ENCODE measurements at places on chromosomes 5 and 9.

GRCh38 chr5:132087176-132087575, 13.6 kb downstream of the CSF2 start:
- no peak for DNase-seq

GRCh38 chr5:150298701-150299451, 3.8 kb downstream of the ARSI start:
- no peak for DNase-seq

GRCh38 chr9:13568841-13569601, 289.5 kb upstream of the MPDZ start:
- DNase-seq = no peak

DNA sequence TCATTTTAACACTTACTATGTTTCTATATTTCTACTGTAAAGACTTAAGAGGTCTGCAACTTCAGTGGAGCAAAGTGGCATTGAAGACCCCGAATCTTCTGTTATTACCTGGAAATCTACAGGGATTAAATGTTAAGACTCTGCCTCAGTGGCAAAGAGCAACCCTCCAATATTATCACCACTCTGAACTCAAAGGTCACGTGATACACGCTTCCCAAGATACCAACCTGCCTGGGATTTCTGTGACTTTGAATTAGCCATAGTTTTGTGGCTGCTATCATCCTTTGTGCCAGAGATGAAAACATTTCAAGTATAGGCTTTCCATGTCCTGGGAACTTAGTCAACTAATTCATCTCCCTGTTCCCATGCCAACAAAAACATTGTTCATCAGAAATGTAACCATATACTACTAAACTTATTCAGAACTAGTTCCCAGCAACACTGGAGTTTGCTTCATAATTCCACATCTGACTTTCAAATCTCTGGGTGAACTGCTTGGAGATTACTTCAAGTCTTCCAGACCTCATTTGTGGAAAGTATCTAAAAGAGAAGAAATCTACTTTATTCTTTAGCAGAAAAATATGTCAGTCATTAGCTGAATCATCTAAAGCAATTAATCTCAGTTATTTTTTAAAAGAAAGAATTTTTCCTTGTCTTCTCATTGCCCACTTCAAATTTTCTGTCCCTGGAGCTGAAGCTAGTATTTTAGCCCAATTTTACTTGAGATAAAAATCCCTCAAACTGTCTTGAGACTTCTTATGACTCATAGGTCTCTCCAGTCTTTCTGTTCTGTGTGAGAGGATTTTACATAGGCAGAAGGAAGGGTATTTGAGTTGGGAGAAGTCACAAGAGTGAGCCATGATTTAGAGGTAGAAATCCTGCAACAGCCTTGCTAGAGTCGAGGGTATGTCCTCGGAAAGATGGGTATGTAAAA, 83.0 kb downstream of the ZNF462 start:
- DNase-seq = no peak

Measured in erythroblast (primary cell).